SW480 (cell line): ENCODE measurements at places on chromosomes 12 and 14.

GRCh38 chr12:57889500-57889989 is 43.0 kb upstream of the CTDSP2 start:
- no peak for DNase-seq

DNA sequence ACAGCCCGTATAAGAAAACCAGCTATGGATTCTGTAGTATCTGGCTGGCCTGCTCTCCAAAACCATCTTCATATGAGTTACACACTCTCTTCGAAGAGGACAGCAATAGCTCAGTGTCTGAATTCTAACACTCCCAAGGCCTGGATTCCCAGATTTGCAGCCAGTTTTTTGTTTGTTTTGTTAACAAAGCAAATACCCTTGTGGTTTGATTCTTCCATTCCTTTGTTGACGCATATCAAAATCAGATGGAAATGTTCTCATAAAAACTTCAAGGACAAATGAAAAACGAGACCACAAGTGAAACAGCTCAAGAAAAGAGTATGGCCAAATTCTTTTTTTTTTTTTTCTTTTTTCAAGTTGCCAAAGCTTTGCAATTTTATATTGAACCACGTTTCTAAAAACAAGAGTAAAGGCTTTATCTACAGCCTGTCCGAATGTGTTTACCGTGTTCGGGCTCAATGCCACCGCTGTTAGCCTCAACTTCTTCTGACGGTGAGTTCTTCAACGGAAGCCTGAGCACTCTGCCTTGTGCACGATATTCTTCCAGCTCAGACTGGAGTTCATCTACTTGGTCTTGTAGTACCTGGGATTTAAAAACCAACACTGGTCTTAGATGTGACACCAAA is 67.5 kb downstream of the NIN start:
- DNase-seq = no peak

- no peak for DNase-seq
Measured at GRCh38 chr14:103401223-103402214, 16.3 kb downstream of the MARK3 start.

- DNase-seq = no peak
Measured at GRCh38 chr14:94952097-94952496, 182.2 kb upstream of the GSC start.
